SJSA1 (cell line): ENCODE measurements at places on chromosomes 1 and 21. TPM values are rescaled to one million over a fixed set of nuclear protein-coding genes. Genes with fewer than 3 reads are reported as not detected.

DNA sequence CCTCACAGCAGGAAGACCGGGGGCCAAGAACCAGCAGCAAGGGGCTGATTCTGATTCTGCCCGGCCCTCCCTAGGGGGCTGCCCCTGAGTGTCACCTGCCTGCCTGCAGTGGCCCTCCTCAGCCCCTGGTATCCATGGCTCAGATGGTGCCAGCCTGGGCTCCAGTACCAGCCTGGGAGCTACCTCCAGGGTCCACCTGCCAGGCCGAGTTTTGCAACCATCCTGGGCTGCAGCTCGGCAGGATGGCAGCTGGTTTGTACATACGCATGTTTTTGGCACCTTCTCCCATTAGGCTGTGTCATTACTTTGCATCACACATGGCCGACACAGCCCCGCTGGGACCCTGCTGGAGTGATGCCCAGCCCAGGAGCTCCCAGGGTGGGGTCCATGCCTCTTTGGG is 93.3 kb upstream of the WNT4 start:
- DNase-seq: no peak

DNA sequence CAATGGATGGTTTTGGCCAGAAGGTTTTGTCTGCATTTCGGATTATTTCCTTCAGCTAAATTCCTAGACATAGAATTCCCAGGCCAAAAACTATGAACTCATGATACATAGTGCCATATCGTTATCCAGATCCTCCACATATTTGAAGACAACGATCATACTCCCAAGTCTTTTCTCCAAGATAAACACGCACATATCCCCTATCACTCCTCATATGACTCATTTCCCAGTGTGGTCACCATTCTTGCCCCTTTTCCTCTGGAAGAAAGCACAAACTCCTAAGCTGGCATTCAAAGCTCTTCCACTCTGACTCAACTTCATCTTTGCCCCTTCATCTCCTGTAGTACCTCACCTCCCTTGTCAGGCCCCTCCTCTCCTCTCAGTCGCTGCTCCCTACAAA is 277.6 kb downstream of the PLPP3 start:
- peak; percentile 64 for DNase-seq

GRCh38 chr1:176802316-176802715 is 339.3 kb downstream of the PAPPA2 start:
- DNase-seq: no peak

Gene SPRR1A
- not detected in 2 replicates for total RNA-seq

DNA sequence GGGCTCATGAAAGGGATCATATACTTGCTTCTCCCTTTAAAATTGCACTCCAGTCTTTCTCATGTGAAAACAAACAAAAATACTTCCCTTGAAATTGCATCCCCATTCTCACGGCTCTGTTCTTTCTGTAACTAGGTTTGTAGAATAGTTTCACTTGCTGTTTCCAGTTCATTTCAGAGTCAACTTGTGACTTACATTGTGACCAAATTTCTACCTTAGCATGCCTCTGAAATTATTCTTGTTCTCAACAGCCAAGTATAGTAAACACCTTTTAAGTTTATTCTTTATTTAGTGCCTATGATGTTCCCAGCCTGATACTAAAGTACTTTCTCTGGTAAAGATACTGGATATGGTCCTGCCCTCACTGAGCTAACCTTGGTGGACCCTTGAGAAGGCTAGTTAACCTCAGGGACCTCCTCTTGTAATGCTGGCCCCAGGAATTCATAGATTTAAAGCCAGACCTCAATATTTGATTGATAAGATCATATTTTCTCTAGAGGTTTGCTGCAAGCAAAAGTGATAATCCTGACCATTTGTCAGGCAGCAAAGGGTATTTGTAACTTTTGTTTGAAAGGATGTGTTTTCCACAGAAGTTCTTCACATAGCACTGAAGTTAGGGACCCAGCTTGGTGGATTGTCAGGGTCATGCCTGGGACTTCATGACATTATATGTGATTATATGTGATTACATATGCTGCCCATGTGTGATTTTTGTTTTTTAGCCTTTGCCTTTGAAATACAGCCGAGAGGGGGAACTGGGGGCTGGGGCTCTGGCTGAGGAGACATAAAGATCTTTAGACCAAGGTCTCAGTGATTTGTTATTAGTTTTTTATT is 29.6 kb downstream of the VANGL2 start:
- peak; percentile 27 for DNase-seq

- DNase-seq: peak; percentile 40
Measured at GRCh38 chr1:209883341-209883971, 54.6 kb upstream of the SYT14 start.

DNA sequence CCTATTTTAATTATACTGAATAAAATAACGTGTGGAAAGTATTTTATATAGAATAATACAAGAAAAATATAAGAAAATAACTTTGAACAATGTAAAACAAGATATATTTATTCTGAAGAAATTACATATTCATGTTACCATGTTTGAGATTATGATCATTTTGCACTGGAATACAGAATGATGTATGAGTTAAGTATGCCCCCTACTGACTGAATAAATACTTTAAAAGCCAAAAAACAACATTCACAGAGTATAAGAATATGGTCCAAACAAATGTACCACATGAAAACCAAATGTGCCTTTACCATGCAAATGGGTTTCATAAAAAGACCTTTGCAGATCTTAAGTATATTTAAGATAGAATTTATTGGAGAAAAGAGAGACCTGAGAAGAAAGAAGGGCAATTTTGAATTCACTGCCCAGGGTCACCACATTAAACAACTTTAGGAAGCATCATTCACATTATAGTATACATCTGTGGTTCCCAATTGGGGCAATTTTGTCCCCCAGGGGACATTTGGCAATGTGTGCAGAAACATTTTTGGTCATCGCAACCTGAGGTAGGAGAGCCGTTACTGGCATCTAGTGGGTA is 136.6 kb upstream of the GFI1 start:
- no peak for DNase-seq

Gene LRRC38
- not detected in 2 replicates for total RNA-seq

Gene E2F2
- 7.3 and 12.3 TPM in 2 replicates for total RNA-seq

Gene HEYL
- 12.7 and 14.4 TPM in 2 replicates for total RNA-seq

GRCh38 chr1:183304440-183305107 is 113.6 kb downstream of the NMNAT2 start:
- no peak for DNase-seq

DNA sequence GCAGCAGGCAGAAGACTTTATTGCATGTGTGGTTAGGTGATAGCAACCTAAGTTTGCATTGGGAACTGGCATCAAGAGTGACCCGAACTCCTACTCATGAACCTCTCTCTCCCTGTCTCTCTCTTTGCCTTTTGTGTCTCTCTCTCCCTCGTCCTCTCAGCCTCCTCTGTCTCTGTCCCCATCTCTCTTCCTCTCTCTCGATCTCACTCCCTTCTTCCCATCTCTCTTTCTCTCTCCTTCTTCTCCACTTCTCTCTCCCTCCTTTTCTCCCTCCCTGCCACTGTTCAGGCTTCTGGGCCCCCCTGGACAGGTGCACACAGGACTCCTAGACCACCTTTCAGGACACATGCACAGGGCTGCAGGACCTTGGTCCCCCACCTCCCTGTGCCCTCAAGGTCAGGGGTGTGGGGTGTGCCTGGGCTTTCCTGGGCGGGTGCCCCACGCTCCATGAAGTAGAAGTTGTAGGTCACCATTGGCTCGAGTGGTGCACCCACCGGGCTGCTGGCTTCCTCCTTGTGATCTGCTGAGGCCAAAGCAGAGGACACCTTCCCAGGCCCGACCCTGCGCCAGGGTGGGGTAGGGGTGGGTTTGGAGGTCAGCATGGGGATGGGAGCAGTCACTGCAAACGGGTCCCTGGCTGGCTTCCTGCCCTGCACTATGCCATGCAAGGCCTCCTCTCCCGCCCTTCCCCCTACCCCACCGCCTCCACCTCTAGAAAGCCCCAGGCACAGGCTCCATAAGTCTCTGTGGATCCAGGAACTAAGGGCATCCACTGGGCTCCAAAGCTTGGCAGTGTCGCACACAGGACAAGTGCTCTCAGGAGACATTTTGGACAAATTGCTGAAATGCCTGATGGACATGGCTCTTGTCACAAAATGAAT is 13.2 kb upstream of the ZBTB17 start:
- DNase-seq: no peak

DNA sequence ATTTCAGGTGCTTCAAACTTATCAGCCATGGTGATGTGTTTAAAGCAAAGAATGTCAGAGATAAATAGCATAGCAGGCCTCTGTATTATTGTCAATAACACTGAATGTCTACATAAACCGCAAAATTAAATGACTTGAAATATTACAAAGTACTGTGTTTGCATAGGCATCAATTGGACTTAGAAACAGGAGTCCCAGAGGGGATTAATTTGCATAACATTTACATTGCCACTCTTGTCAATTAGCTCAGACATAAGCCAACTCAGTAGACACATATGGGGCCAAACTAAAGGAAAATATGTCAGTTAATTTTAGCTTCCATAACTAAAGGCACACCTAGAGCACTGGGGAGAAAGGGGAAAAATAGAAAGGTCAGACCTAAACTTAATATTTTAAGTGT is 814.5 kb upstream of the NEGR1 start:
- DNase-seq: no peak

DNA sequence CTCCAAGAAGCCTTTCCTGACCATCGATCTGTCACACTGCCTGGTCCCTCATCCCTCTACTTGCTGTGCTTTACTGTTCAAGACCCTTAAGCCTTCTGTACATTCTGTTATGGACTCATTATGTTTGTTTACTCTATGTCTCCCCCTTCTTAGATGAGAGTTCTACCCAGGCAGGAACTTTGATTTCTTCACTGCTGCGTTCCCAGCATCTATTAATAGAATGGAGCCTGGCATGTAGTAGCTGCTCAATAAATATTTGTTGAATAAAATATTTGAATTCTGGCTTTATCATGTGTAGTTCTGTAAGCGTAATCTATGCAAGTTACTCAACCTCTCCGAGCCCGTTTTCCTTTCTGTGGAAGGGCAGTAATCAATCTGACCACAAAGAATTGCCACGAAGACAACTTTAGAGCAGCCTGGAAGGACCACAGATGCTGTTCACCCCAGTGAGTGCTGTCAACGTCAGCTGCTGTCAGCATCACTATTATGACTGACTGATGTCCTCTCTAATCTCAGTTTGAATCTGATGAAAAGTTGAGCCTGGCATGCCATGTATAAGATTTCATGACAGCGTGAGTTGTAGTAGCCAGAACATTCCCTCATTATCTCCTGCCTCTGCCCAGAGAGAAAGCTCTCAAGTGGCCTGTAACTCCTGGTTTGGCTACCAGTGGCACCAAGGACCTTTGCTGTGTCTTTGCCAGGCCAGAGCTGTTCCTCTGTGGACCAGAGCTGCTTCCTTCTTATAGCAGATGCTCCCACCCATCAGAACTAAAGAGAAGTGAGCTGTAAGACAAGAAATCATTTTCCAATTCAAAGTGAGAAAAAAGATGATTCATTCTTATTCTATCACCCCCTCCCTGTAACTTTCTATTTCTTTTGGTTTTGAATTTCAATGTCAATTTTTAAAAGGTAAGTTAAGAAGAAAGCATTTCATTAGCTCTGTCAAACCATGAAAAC is 94.5 kb downstream of the PRDM2 start:
- no peak for DNase-seq

DNA sequence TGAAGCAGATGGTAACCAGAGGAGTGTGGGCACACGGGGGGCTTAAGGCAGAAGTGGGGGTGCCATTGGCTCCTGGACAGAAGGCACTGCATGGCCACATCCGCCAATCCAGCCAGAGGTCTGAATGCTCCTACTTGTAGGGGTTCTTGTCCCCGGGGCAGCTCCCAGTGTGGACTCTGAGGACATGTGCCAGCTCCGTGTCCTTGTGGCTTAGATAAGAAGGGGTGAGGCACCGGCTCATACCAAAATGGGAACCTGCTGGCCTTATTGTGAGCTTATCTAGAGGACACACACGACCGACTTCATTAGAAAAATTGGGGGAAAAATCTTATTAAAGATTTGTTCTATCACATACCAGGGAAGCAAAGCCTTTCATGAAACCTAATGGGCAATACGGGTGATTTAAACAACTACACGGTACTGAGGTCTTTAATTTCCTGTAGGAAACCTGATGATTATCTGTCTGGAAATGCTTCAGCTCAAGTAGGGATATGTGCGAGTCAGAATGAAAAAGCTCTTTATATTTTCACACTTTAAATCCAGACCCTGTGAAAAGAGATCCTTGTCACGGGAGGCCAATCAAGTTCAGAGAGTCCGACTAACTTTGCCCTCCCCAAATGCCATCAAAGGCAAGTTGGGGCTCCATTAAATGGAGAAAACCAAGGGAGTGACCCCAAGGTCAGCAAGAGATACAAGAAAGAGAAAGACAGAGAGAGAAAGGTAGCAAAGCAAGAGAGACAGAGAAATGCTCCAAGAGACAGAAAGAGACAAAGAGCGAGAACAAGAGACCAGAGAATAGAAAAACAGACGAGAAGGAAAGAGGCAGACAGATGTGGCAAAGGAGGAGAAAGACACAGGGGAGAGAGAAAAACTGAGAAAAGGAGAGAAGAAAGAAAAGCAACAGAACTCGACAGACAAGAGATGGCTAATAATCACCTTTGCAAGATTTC is 14.1 kb upstream of the KCNN3 start:
- DNase-seq: no peak

- DNase-seq: no peak
Measured at GRCh38 chr1:167516404-167517388, 1.6 kb downstream of the CD247 start.

GRCh38 chr1:24566236-24566867 is 10.5 kb downstream of the NCMAP start:
- no peak for DNase-seq

- DNase-seq: no peak
Measured at GRCh38 chr1:168180148-168180524, 1.4 kb downstream of the TIPRL start.

GRCh38 chr1:156033011-156033410 is 12.3 kb upstream of the SSR2 start:
- DNase-seq: no peak

Gene S100A7A
- not detected in 2 replicates for total RNA-seq

Gene CFAP45
- total RNA-seq: 0.61 TPM in 1 of 2 replicates, not detected in the other

Gene WRAP73
- 19.5 and 23.7 TPM in 2 replicates for total RNA-seq

GRCh38 chr1:67672260-67672803 is 12.7 kb upstream of the GADD45A start:
- no peak for DNase-seq

DNA sequence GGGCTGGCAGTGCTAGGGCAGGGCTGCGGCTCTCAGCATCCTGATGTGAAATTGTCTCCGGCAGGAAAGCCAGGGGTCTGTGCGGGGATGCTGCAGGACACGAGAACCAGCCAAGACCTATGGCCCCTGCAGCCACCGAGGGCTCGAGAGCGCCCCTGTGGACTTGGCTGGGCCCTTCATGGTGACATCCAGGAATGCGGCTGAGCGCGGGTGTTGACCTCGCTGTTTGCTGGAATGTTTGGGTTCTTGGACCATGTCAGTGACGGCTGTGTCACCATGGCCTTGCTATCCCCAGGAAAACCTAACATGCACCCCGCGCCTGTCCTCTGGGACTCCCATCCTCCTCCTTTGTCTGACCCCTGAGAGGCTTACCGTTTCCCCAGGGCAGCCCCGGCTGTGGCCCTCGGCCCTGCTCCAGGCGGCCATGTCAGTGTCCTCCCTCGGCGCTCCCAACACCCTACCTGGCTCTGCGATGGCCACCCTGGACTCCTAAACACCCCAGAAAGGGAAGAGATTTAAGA is 14.3 kb upstream of the C1orf174 start:
- no peak for DNase-seq

Gene TLR5
- 1.7 and 2.4 TPM in 2 replicates for total RNA-seq

- DNase-seq: peak; percentile 66
Measured at GRCh38 chr1:42973286-42973685, 14.6 kb upstream of the SLC2A1 start.

GRCh38 chr1:17335821-17336710 is 28.1 kb downstream of the PADI4 start:
- peak; percentile 81 for DNase-seq
